ENCODE measurements at places on chromosomes 16 and 17.

GRCh38 chr17:17913695-17914332 lies 58.4 kb downstream of the TOM1L2 start:
- peak; percentile 36 for DNase-seq

- no peak for DNase-seq
These were observed 136.5 kb downstream of the CMIP start for GRCh38 chr16:81581107-81581506.

DNA sequence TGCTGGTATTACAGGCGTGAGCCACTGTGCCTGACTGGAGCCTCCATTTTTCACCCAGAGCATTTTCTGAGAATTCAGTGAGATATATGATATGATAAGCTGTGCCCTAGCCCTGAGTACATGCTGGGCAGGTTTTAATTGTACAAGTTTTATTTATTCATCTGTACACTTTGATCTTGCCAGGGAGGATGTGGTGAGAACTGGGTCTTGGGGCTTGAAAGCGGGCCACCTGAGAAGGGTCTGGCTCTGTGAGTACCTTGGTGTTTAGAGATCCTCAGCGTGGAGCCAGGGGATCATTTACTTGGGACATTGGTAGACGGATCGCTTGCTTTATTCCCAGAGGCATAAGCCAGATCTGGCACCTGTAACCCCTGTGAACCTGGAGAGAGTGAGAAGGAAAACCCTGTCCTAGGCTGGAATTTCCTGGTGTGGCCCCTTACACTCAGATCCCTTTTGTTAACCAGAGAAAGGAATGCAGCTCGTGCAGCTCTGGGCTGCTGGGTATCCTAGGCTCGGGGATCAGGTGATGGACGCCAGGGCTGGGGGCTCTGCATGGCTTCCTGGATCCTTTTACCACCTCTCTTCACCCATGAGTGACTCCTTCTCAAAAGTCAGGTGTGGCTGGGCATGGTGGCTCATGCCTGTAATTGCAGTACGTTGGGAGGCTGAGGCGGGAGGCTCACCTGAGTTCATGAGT lies 91.9 kb downstream of the ABCC1 start:
- no peak for DNase-seq

- DNase-seq = peak; percentile 84
These were observed 37.2 kb upstream of the RGS9 start for GRCh38 chr17:65099941-65100315.

GRCh38 chr17:47694581-47695428 lies 844 bp downstream of the TBKBP1 start:
- peak; percentile 66 for DNase-seq

DNA sequence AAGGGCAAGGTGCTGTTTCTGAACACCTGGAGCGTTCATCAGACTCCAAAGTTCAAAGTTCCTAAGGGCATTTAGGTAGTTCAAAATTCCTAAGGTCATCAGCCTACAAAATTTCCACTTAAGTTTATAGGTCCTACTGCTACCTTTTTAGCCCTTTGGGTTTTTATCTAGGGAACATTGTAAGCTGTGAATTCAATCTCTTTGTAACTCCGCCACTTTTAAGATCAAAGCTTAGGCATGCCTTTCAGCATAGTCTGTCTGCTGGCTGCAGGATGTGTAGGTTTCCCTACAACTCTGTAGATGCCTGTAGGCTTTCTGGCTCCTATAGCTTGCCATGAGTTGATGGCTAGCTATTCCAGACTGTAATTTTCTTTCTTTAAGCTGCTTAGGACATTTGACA lies 291.6 kb downstream of the MAP2K6 start:
- DNase-seq = no peak

DNA sequence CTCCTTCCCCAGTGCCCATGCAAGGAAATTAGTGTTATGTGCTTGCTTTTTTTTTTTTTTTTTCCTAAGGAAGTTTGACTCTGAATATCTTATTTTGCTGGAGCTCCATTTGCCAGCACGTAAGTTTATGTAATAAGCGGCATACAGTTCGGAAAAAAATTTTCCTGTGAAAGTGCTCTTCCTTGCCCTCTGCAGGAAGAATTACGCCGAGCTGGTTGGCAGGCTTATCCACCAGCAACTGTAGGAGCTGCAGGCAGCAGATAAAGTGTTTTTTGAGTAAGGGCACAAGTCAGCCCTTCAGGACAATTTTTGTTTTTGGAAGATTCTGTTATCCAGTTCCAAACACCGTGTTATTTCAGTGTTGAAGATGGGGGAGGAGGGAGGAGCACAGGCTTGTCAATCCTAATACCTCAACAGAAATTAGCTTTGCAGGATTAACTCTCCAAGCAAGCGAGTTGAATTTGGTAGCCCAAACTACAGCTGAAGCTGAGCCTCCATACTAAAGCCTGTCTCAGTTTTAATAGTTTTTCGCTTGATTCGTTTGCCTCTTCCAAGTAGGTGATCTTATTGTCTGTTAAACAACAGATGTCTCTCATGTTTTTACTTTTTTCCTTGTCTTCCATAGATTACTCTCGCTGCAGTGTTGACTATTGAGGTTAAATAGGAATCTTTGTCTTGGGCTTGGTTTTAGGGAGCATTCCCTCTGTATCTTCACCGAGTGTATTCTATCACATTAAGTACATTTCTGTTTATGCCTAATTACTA lies 1.1 kb downstream of the SPECC1 start:
- DNase-seq = no peak

DNA sequence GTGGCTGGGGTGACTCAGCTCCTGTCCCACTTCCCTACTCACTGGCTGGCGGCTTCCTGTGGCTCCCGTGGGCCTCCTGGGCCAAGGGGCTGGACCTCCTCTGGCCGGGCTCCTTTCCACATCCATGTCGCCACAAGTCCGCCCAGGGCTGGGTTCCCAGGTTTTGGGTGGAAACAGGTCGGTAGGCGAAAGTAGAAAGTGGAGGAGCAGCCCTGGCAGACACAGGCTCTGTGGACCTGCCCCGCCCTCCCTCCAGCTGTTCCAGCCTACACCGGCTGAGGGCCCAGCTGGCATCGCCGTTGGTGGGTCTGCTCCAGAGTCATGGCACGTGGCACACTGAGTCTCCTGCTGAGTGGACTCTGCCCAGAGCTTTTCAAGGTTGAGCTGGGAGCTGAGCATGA lies 28.7 kb downstream of the GSE1 start:
- no peak for DNase-seq

DNA sequence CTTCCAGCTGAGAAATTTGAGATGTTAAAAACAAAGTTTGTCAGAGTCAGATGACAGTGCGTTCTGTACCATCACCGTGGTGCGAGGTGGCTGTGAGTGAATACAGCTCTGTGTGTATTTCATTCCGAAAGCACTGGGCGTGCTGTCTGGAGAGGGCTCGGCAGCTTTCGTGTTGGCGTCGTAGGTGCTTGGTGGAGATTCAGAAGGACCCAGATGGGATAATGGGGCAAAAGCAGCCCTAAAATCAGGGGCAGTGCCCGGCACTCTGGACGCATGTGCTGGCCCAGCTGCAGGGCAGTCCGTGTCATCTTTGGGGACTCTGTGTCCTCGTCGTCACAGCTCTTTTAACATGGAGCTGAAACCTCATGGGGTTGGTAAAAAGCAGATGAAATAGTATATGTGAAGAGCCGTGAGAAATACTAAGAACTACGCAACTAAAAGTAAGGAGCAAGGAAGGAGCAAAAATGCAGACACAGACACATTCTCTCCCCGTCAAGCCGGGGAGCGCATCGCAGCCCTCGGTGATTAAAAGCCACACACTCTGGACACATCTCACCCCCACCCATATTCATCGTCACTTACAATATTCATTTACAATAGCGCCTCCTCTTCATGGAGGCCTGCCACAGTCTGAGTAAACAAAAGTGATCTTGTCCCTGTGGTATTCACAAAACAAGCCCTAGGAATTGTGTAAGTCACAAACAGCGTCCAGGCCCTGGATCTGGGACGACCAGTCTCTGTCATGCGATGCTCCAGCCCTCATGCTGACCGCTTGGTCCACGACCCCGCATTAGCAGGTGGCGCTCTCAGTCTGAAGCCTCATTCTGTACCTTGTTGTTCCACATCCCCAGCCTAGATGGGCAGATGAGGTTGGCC lies 206.7 kb downstream of the RPTOR start:
- DNase-seq = no peak

DNA sequence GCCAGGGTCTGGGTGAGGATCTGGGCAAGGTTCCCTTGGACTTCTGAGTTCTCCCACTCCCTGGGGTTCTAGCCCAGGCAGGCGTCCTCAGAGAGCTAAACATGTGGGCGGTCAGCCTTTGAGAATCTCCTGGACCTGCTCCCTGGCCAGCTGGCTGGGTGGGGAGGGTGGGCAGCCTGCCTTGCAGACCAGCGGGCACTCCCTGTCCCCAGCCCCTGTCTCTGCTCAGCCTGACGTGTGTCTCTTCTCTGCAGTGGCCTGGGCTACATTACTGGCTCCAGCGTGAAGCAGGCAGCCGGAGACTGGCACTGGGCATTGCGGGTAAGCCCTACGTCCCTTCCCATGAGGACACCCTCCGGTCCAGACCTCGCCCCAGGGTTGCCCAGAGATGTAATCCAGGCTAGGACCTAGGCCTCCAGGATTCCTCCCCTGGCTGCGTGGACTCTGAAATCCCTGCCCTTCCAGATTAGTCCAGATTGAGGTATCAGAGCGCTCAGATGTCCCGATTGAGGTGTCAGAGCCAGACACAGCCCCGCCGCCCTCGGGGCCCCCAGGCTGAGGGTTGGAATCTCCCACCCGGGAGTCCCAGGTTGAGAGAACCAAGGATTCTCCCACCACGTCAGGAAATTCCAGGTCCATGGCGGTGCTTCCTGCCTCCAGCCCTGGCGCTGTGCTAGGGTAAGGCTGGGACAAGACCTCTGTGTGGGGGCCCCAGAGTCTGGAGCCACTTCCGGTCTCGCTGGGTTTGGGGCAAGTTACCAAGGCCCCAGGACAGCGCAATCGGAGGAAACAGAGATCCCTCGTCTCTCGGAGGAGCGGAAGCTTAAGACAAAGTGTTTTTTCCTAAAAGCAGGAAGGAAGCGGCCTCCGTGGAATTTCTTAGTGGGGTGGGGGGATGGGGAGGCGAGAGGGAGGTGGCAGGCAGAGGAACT lies 24.1 kb downstream of the MYBBP1A start:
- DNase-seq = no peak

DNA sequence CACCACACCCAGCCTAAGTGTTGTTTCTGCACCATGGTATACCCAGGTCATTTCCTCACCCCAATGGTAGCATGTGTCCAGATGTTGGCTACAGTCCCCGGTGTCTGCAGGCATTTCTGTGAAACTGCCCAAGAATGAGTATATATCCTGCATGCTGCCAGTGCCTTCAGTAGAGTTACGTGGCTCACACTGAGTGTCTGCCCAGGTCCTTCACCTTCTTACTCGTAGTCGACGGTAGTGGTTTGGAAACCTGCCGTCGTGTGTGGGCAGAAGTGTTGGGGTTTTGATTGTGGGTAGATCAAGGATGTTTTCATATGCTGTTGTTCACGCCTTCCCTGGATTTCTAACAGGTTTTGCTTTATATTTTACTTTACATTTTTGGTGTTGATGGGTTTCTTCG lies 16.8 kb downstream of the TCF25 start:
- DNase-seq = peak; percentile 32

GRCh38 chr17:13981881-13982280 lies 87.4 kb upstream of the COX10 start:
- no peak for DNase-seq

DNA sequence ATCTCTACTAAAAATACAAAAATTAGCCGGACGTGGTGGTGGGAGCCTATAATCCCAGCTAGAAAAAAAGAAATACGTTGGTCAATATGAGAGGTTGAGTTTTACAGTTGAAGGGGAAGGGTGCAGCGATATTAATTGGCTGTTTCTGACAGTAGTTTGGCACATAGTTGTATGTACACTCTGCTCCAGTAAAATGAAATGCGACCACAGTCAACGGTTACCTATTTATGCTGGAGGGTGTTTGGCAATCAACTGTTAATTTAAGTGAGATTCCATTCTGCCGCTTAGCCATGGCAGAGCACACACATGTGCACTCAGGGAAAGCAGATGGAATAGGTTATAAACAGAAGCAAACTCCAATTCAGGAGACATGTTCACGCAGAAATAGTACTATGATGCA lies 9.3 kb upstream of the ZNF594 start:
- DNase-seq = no peak

GRCh38 chr17:73625991-73626673 lies 18.1 kb downstream of the SDK2 start:
- DNase-seq = no peak

DNA sequence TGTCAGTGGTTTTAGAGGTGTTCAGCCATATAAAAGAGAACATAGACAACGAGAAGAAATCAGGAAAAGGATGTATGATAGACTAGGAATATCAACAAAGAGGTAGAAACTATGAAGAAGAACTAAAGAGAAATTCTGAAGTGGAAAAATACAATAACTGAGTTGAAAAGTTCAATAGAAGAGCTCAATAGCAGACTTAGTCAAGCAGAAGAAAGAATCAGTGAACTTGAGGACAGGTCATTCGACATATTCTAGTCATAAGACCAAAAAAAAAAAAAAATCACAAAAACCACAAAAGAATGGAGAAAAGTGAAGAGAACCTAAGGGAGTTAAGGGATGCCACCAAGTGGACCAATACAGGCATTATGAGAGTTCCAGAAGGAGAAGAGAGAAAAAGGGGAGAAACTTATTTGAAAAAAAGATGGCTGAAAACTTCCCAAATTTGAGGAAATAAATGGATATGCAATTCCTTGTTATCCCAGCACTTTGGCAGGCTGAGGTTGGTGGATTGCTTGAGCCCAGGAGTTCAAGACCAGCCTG lies 321.2 kb downstream of the ABCC12 start:
- no peak for DNase-seq

DNA sequence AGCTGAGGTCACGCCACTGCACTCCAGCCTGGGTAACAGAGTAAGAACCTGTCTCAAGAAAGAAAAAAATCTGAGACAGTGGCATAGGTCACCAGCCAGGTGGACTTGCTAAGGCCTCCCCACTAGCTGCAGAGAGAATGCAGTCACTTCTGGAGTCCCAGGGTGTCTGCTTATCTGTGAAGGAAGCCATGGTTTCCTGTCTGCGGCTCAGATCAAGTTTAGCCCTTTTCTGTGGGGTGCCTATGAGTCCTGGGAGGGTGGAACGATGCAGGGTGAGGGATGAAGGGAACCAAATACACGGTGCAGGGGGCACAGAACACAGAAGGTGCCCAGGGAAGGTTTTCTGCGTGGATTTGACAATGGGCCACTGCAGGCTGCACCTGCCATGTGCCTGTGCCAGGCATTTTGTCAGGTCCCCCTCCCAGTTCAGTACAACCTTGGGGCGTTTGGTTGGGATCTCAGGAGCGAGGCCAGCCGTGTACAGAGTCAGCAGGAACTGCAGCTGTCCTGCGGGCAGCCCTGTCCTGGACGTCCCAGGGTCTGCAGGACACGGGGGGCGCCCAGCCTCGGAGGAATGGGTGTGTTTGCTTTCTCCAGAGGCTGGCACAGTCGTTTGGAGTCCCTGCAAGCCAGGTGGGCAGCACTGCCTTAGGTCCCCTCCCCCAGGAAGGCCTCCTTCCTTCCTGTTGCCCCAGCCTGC lies 41.8 kb downstream of the RAB11FIP4 start:
- peak; percentile 26 for DNase-seq

All from stimulated activated CD4-positive, alpha-beta T cell treated with anti-CD3 and anti-CD28 coated beads, Interleukin-2, amount 100 ng/mL, for 24 hours (primary cell).